Activated CD4-positive, alpha-beta T cell treated with anti-CD3 and anti-CD28 coated beads for 1 hour (primary cell): ENCODE measurements at places on chromosomes 2 and 18.
A peak's percentile ranks its signal among the peaks of the same experiment; 100 is the strongest.

GRCh38 chr18:6591491-6591890, 138.0 kb upstream of the ARHGAP28 start:
- no peak for DNase-seq

- DNase-seq: no peak
These were observed 99.3 kb downstream of the TPO start for GRCh38 chr2:1512321-1513289.

GRCh38 chr18:69725855-69726508, 221.7 kb downstream of the CD226 start:
- DNase-seq: no peak

- no peak for DNase-seq
These were observed 109.2 kb upstream of the MGAT5 start for GRCh38 chr2:134144651-134145050.

DNA sequence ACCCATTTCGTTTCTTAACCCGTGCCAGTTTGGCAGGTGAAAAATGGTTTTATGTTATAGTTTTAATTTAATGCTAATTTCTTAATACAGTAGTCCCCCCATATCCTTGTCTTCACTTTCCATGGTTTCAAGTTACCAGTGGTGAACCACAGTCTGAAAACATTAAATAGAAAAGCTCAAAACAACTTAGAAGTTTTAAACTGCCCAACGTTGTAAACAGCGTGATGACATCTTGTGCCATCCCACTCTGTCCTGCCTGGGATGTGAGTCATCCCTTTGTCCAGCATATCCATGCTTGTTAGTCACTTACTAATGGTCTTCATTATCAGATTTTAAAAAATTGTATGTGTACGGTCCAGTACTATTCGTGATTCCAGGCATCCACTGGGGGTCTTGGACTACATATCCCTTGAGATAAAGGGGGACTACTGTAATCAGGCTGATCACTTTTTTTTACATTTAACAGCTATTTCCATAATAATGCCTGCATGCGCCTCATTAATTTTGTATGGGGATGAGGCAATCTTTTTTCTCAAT, 31.9 kb downstream of the SLC66A3 start:
- no peak for DNase-seq

DNA sequence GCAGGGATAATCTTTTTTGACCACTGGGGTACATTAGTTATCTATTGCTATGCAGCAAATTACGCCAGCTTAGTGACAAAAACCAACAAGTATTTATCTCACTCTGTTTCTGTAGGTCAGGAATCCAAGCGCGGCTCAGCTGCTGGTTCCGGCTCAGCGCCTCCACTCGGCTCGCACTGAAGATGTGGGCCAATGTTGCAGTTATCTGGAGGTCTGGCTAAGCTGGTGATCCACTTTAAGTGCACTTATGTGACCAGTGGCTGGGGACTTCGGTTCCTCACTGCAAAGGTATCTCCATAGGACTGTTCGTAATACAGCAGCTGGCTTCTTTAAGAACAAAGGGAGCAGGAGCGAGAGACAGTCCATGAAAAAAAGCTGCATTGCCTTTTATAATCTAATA, 591.9 kb downstream of the TMEM182 start:
- no peak for DNase-seq

GRCh38 chr2:119453972-119454593, 22.4 kb downstream of the TMEM37 start:
- no peak for DNase-seq

GRCh38 chr2:122636097-122636496, 880.6 kb downstream of the TSN start:
- DNase-seq: no peak

- DNase-seq: no peak
These were observed 49.3 kb downstream of the MTERF4 start for GRCh38 chr2:241052677-241053360.

DNA sequence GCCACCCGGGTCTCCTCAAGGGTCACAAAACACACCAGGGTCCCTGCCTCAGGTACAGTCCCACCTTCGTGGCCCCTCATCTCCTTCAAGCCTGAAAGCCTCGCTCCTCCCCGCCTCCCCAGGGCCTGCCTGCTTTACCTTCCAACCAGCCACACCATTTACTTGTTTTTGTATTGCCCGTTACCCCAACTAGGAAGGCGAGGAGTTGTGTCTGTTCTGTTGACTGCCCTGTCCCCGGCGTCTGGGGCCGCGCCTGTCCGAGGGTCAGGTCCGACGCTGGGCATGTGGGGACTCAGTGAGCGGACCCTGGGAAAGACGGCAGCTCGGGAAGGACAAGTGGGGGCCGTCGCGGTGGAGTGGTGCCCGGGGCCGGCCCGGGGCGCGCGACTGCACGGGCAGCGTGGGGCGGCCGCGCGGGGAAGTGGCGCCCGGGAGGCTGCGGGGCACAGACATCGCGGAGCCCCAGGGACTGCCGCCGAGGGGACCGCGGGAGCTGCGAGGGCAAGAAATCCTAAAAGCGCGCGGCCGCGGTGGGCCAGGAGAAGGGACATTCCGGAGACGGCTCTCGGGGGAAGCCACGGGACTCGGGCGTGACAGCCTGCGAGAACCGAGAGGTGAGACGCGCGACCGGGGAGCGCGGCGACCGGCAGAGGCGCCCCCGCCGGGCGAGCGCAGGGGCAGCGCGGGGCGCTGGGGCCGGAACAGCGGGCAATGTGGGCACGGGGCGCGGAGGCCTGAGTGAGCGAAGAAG, 797 bp upstream of the GRHL1 start:
- DNase-seq: peak; percentile 35

DNA sequence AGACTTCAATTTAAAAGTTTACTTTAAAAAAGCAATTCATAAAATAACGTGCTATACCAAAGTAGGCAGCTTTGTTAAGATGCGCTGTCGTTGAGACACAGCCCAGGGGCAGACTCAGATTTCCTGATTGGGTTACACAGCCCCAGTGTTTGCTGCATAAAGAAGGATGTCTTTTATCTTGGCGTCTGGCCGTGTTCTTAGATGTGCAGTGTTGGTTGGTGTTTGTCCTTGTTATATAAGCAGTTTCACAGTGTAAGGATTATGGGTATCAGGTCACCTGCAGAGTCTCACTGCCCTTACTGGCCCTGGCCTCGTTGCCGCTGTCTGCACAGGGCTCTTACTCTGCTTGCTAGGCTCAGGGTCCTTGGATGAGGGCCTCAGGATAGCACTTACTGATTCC, 108.5 kb downstream of the WDSUB1 start:
- no peak for DNase-seq

- no peak for DNase-seq
These were observed 145.2 kb downstream of the ZFP36L2 start for GRCh38 chr2:43081131-43081765.

DNA sequence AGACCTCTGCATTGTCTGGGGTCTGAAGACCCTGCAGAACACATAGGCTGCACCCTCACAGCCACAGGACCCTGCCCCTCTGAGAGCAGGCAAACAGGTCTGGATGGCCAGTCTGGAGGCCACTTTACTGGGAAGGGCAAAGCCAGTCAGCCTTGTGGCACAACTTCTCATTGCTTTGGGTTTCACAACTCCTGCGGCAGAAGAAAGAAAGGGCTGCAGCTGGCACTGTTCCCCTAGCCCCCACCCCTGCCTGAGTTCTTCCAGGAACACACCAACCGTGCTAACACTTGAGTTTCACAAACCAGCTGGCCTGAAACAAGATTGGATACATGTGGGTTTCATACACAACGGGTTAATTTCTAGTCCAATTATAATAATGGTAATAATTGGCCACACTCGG, 276.5 kb upstream of the MGAT5 start:
- no peak for DNase-seq
